ENCODE measurements at places on chromosomes 5 and 9.

- DNase-seq: no peak
Observed at GRCh38 chr5:103602438-103602837, 39.8 kb upstream of the NUDT12 start.

DNA sequence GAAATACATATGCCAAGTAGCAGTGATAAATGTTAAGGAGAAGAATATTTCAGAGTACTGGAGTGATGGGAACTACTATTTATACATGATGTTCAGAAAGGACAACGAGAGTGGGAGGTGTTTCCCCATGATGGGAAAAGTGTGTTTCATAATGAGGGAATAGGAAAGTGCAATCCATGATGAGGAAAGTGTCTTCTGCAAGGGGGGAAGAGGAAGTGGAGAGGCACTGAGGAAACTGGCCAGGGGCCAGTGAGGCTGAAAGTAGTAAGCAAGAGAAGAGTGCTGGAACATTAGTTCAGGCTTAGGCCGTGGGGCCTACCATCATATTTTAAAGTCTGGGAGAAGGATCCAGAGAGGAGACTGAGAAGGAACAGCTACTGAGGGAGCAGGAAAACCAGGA, 327.2 kb downstream of the SLF1 start:
- DNase-seq: no peak

DNA sequence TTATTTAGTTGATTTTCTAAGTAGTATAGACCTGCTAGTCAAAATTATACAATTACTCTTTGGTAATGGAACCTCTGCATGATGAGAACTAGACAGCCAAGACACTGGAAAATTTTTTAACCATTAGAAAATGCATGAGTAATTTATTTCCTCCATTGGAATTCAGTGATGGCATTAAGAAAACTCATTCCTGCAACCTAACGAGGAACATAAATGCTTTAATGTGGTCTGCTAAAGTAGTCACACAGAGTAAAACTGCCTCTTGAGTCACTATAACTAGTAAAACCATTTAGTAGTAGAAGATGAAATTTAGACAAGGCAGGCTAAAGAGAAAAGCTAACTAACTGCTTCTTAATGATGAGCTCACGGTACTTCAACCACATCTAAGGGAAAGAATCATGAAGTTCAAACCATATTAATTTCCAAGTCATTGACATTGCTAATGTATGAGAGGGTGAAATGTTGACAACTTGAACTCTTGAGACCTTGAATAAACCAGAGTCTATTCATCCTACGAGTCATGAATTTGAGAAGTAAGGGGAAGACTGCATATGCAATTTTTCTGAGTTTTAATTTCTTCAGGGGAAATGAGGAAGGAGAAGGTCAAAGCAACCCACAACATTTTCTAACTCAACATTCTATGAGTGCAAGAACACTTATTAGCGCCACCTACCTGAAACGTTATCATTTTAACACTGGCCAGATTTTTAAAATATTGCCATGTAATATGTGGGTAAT, 74.4 kb downstream of the GLIS3 start:
- DNase-seq: no peak

- DNase-seq: no peak
Observed at GRCh38 chr9:133656211-133657119, 20.3 kb downstream of the DBH start.

- DNase-seq: no peak
Observed at GRCh38 chr9:69297300-69297980, 27.6 kb upstream of the ENTREP1 start.

- no peak for DNase-seq
Observed at GRCh38 chr5:96781031-96781971, 26.4 kb downstream of the ERAP1 start.

DNA sequence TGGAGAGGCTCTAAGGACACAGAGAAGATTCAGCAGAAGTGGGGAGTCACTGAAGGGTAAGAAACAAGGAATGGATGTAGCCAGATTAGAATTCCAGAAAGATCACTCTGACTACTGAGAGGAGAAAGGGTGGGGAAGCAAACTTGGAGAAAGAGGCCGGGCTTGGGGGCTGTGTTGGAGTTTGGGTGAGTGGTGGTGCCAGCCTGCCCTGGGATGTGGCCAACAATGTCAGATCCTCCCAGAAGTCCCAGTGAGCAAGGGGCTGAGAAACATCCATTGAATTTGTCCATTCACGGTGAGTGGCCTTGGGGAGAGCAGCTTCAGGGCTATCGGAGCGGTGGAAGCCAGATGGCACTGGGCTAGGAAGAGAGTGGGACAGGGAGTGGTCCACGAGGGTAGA, 60.4 kb downstream of the COL15A1 start:
- DNase-seq: no peak

DNA sequence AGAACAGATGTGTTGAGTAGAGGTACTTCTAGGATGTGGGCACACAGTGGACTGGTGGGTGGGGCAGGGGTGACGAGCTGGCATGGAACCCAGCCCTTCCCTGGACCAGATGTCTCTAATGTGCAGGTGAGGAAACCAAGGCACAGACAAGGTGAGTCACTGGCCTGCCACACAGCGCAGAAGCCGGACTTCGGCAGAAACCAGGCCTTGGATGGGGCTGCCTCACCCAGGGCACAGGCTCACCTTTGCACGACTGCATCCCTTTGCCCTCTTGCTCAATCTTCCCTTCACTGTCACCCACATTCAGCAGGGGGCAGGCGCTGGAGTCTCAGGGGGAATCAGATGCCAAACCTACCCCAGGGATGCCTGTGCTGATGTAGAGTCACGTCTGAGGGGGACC, 65.4 kb upstream of the LMX1B start:
- no peak for DNase-seq

GRCh38 chr5:142540922-142541422, 144.9 kb downstream of the FGF1 start:
- no peak for DNase-seq

- DNase-seq: no peak
Observed at GRCh38 chr5:10195301-10195700, 54.4 kb downstream of the ATPSCKMT start.

DNA sequence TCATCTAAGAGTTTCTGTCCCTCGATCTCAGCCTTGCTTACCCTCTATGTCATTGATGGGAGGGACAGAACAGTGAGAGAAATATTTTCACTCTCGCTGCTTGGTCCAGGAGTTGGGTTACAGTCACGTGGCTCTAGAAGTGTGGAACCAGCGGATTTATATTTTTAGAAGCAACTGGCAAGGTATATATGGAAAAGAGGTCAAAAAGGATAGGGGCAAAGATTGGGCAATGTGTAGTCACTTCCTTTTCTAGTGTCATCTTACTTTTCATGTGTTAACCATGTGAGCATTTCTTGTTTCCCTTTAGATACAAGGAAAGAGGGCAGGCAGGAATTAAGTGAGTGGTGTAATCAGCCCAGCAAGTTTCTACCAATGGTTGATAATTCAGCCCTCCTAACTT, 111.5 kb upstream of the ZNF366 start:
- DNase-seq: no peak

DNA sequence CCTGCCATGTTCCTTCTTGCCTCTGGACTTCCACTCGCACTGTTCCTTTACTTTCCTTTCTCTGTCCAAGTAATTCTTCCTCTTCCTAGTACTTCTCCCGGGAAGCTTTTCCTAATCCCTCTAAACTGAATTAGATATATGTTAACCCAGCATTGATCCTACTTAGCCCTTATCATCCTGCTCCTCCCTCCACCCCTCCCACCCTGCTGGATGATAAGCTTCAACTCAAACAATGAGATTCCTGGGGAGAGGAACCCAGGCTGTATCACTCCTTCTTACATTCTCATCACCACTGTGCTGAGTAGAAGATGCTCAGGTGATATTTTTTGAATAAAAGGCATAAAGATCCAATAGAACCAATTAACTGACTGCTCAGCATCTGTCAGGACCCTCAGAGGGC, 45.7 kb downstream of the CDK5RAP2 start:
- no peak for DNase-seq

GRCh38 chr9:108780942-108781734, 74.6 kb downstream of the ACTL7B start:
- no peak for DNase-seq

DNA sequence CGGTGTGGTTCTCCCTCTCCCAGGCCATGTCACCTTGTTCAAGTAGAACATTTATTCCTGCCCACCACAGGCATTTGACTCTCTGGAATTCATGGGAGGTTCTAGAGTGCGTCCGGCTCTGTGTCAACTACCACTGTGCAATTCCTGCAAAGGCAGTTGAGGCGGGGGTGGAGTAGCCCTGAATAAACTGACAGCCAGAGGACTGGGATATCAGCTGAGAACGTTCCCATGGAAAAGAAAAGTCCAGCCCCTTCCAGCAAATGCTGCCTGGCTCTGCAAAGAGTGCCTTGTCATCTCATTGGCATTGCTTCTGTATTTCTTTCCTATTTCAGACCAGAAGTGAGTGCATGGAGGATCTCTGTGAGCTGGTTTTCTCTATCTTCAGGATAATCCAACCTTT, 18.9 kb upstream of the MEGF9 start:
- no peak for DNase-seq

DNA sequence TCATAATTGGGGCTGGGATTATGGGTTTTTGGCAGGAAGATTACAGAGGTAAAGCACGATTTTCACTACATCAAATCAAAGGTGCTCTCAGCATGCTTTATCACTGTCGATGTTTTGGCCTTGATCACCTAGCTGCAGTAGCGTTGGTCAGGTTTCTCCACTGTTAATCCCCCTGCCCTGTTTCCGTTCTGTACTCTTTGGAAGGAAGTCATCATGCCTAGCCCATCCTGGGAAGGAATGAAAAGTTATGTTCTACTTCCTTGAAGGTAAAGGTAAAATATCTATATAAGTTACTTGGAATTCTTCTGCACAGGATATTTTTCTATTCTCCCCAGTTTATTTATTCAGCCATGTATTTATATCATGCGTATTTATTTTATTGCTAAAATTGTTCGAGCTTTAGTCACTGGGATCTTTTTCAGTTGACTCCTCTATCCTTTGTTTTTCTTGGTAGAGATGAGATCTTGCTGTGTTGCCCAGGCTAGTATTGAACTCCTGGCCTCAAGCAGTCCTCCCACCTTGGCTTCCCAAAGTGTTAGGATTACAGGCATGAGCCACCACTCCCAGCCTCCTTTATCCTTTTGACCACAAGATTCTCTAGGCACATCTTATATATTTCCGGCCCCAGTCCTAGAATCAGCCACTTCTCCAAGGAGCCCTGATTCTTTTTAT, 25.3 kb downstream of the FAF2 start:
- no peak for DNase-seq

DNA sequence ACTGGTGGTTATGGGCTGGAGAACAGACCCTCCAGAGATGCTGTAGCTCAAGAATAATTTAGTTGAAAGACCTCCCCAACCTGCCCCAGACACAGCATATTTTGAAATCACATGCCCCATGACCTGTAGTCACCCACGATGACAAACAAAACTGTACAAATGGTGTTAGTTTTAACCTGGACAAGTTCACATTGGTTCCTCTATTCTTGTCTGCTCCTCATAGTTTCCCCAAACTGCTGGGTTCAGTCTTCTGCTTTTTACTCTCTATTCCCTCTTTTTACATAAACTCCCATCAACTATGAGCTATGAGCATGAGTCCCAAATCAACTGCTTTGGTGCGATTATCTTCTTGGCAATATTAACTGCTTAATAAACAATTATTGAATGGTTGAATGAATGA, 365.3 kb upstream of the CLINT1 start:
- no peak for DNase-seq

- no peak for DNase-seq
Observed at GRCh38 chr5:180555168-180555921, 36.0 kb downstream of the SCGB3A1 start.

GRCh38 chr9:134951461-134951860, 33.7 kb upstream of the FCN1 start:
- no peak for DNase-seq

DNA sequence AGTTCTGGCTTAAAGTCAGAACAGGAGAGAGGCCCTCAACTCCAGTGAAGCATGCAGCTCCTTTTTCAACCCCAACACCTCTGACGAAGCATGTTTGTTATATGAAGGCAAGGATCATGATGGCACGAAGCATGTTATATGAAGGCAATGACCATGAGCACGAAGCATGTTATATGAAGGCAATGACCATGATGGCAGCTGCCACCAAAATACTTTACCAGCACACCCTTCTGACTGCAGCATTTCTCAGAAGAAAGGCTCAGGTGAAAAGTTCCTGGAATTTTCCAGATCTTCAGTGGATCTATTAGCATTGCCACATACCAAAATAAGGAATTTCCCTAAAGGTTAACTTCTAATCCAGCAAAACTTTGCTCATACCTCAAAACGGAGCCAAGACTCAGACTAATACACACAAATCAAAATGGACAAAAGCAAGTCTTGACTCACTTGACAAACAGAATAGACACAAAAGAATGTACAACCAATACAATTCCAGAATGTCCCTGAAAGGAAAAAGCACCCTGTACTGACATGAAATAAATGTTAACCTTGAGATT, 217.4 kb downstream of the FANCC start:
- no peak for DNase-seq

DNA sequence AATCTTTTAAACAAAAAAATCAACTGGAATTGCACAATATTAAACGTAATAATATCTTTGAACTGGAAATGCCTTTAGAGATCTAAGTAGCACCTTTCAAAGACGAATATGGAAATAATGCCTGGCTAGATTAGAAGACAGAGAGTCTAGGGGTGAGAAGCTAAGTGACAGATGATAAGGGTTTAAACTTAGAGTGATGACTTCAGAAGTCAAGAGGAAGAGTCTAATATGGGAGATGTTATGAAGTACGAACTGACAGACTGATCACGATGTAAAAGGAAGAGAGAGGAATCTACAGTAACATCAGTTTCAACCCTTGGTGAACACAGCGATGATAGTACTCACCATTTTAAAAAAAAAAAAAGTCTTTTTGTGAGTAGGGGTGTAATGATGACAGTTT, 57.9 kb downstream of the HINT1 start:
- DNase-seq: no peak

DNA sequence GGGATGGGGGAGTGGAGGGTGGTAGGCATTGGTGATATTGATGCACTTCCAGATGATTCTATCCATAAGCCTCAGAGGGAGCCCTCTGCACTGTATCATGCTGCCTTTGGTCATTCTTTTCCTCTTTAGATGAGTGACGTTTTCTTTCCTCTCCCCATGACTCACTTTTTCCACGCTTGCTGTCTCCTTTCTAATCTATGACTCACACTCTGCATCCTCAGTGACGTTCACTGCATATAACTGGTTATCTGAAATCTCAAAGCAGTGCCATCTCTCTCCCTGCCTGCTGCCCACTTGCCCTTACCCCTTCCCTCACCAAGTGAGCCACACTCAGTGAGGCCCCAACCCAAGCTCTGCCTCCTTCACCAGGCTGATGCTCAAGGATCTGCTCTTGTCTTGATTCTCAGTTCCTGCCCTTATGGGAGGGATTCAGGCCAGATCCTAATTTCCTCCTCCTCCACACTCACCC, 31.6 kb downstream of the PTGS1 start:
- no peak for DNase-seq

DNA sequence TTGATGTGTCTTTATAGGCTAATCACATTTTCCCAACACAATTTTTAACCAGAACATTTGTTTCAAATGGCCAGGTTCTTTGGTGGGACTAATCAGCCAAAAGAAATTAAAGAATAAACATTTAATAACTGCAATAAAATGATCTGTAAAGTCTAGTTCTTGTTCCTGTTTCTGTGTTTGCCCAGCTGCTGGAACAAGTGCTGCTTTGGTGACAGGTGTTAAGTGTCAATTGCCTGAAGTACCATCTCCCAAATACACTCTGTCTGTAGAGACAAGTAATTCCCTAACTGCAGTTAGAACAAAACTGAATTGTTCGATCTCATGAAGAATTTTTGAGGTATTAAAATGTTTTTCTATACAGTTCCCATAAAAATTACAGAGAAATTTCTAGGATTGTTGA, 402.3 kb upstream of the CHD1 start:
- no peak for DNase-seq

GRCh38 chr9:116939161-116939560, 252.1 kb downstream of the TRIM32 start:
- no peak for DNase-seq
